ENCODE measurements at places on chromosomes 3 and 15. TPM values are rescaled to one million over a fixed set of nuclear protein-coding genes. Genes with fewer than 3 reads are reported as not detected.

Gene CPB1
- total RNA-seq = not detected

Gene MUC20
- total RNA-seq = 0.69 TPM

Gene PATL2
- total RNA-seq = 0.15 TPM

Gene IL16
- total RNA-seq = not detected

Gene NXPE3
- total RNA-seq = 11.6 TPM

Measured in PC-3 (cell line).